ENCODE measurements at places on chromosomes 4 and X.
A peak's percentile ranks its signal among the peaks of the same experiment; 100 is the strongest.

DNA sequence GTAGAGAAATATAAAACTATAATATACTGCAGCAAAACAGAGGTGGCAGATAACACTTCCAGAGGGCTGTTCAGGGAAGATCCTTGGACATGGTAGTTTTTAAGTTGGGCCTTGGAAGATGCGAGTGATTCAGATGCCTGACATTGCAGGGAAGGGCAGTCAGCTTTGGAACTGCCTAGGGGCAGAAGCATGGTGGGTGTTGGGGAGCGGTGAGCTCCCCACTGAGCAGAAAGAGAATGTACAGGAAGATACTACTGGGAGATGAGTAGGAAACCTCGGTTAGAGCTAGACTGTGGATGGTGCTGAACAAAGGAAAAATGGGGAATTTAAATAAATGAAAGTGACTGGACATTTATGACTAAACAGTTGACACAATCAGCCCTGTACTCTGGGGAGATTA is 24.9 kb upstream of the SEC24B start:
- DNase-seq = no peak

GRCh38 chr4:89708903-89709421 is 128.0 kb downstream of the SNCA start:
- DNase-seq = peak; percentile 55

- no peak for DNase-seq
Observed at GRCh38 chr4:152785639-152786615, 6.2 kb downstream of the ARFIP1 start.

DNA sequence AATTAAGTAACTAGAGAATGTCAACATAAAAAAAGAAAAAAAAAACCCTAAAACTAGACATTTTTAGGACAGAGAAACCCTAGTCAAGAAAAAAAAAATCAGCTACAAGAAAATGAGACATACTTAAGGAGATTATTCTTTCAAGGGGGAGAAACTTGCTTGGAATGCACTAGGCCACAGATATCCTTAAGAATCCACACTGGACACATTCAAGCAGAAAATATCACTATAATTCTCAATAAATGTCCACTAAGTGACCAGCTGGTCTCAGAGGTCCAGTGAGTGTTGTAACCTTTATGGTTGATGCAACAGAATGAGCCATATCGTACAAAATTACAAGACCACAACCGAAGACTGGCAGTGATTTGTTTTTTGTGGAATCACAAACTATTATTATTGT is 15.6 kb upstream of the IBSP start:
- no peak for DNase-seq

- no peak for DNase-seq
Observed at GRCh38 chr4:7902101-7902553, 37.5 kb downstream of the AFAP1 start.

GRCh38 chrX:85993539-85994197 is 53.7 kb downstream of the CHM start:
- no peak for DNase-seq

DNA sequence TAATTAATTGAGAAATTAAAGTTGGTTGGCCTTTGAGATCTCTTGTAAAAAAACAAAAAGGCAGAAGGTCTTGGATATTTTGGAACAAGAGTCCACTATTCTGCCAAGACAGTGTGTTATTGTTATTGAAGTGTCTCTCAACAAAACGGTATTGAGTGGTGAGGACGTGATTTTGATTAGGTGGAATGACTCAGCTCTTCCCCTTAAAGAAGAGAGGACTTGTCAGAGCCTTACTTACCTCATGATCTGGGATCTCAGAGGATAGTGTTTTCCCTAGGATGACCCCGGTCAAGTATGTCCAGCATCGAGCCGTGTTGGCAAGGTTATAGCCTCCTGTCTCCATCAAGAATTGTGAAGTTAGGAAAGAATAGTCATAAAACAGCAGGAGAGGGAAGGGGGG is 110.9 kb downstream of the HDAC8 start:
- DNase-seq = no peak

DNA sequence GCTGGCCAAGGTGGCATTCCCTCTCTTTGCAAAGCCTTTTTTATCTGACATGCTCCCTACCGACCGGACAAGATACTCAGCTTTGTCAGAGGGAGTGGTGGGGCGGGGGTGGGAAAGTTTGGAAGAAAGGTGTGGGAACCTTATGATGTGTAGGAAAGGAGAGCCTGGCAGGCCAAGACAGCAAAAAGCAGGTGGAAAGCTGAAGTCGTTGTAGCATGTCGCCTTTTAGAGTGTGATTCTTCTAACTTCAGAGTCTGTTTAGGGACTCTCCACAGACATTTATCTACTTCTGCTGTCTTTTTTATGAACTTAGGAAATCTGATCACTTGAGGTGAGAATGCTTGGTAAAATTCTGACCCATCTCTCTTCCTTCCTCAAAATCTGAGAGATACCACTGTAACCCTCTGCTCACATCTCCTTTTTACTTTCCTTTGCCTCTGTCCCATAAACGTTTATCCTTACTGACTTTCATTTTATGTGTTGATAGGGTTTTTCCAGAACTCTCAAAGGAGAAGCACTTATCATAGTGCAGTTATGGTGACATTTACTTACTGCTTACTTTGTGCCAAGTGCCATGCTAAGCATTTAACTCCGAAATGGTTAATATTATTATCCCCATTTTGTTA is 8.2 kb upstream of the RUFY3 start:
- no peak for DNase-seq

DNA sequence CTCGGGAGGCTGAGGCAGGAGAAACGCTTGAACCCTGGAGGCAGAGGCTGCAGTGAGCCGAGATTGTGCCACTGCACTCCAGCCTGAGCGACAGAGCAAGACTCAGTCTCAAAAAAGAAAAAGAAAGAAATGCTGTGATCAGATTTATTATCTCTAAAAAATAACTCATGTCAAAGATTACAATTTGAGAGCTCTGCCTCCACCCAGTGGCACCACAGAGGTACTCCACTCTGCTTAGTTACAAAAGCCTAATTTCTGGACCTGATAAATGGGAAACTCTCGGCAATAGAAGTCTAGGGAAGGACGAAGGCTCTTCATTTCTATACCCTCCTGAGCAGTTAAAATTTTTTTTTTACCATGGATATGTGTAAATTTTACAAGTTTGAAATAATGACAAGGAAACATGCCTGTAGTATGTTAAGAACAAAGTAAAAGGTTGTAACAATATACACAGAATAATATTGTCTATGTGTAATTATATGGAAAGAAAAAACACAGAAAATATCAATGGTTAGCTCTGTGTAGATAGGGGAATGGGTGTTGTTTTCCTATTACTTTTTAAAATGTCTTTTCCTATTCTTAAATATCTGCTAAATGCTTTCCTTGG is 149.8 kb downstream of the STIM2 start:
- no peak for DNase-seq

DNA sequence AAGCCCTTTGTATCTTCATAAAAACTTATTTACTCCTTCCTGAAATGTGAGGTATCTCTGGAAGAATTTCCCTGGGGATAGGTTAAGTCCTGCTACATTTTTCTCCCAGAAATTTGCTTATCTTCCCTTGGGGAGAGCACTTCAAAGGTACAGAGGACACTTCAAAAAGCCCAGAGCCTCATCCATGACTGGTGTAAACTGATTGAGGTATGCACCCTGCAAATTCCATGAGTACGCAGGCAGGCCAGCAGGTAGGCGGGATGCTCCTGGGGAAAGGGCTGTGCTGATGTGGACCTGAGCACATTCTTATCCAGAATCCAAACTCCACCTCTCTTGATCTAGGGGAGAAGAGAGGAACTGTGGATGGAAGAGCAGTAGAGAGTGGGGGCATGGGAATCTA is 26.3 kb upstream of the RASGEF1B start:
- DNase-seq = no peak

GRCh38 chr4:101708293-101709039 is 82.1 kb upstream of the BANK1 start:
- DNase-seq = no peak

GRCh38 chr4:73870260-73870659 is 1.1 kb downstream of the CXCL1 start:
- DNase-seq = no peak

DNA sequence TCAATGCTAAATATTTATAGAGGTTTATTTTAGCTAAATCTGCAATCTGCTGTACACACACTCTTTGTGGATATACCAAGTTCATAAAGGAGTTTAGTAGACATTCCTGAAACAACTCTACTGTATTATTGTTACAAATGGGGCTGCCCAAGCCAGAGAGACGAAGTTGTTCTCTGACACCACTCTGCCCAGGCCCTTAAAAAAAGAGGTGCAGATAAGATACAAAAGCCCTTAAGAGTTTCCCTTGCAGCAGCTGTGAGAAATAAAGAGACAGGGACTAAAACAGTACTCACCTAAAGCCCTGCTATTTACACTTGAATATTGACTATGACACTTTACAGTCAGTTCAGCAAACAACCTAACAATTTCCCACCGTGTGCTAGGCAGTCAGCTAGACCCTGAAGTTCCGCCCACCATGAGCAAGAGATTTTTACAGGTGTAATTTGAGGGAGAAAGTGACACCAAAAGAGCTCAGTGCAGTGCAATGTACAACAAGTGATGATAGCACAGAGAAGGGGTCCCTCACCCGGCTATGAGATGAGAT is 191.7 kb downstream of the PRDM5 start:
- DNase-seq = no peak

- DNase-seq = no peak
Observed at GRCh38 chr4:37793562-37793961, 32.9 kb upstream of the PGM2 start.

- DNase-seq = peak; percentile 38
Observed at GRCh38 chr4:114998316-114998715, 115.1 kb downstream of the NDST4 start.

- no peak for DNase-seq
Observed at GRCh38 chrX:118615141-118615540, 112.3 kb upstream of the IL13RA1 start.

- no peak for DNase-seq
Observed at GRCh38 chr4:42865572-42866189, 26.8 kb upstream of the GRXCR1 start.

- peak; percentile 43 for DNase-seq
Observed at GRCh38 chr4:73257234-73257633, 1.4 kb downstream of the ANKRD17 start.

GRCh38 chrX:12419591-12419990 is 281.3 kb downstream of the FRMPD4 start:
- no peak for DNase-seq

DNA sequence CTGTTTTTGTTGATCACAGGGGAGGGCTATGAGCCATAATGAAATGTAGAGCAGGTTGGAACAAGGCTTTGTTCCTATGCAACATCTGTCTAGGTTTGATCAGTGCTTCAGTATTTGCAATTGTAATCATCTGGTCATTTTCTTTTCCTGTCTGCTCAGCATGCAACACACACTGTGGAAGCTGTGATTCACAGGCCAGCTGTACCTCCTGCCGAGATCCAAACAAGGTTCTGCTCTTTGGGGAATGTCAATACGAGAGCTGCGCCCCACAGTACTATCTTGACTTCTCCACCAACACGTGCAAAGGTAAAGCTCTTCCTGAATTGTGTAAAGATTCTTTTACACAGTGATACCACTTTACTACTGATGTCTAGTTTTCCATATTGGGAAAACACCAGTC is 181.9 kb upstream of the ANXA3 start:
- peak; percentile 51 for DNase-seq

DNA sequence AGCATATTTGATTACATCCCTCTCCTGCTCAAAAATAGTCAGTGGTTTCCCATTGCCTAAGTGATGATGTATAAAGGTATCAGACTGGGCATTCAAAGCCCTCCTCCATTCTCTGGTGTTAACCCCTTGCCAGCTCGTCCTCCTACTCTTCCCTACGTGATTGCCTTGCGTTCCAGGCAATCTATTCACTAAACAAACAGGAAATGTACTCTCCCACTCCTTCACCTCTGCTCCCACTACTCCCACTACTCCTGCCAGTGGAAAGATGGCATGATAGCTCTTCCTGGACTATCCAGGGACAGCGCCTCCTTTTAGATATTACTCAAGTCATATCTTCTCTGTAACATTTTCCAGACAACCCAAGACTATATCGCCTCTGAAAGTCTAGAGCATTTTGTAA is 5.8 kb downstream of the DGAT2L6 start:
- no peak for DNase-seq

- DNase-seq = no peak
Observed at GRCh38 chrX:103999234-103999633, 14.3 kb downstream of the H2BW1 start.

Measured in brain pericyte (primary cell).